Urinary bladder (tissue), 4 donors: ENCODE measurements at places on chromosomes 4 and X. TPM values are rescaled to one million over a fixed set of nuclear protein-coding genes. Genes with fewer than 3 reads are reported as not detected.

The ADGRG4 gene
- polyA plus RNA-seq = 0.09 TPM

The VSIG4 gene
- 110 TPM for polyA plus RNA-seq

The SPANXA2 gene
- polyA plus RNA-seq = not detected

- DNase-seq = no peak
Measured at GRCh38 chrX:18676470-18676869, 4.6 kb upstream of the RS1 start.

GRCh38 chr4:6204098-6204497 is 3.7 kb upstream of the JAKMIP1 start:
- no peak for DNase-seq

The SPANXN4 gene
- not detected for polyA plus RNA-seq

The ZNF275 gene
- 7.6 TPM for polyA plus RNA-seq

DNA sequence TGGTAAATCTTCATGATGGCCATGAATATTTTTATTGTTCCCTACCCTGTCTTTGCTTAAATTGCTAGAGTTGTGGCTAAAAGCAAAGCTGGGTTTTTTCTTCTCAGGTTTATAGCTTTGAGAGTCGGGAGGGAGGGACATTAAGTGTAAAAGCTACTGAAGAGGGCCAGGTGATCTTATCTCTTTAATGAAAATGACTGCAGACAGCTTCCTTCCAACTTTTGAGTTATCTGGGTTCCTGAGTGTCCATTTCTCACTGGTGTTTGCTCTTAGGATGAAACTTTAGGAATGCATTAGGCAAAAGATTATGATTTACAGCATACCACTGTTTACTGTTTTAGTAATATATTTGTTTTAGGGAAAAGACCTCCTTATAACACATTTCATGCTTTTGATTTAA is 187.7 kb downstream of the SHROOM3 start:
- no peak for DNase-seq

DNA sequence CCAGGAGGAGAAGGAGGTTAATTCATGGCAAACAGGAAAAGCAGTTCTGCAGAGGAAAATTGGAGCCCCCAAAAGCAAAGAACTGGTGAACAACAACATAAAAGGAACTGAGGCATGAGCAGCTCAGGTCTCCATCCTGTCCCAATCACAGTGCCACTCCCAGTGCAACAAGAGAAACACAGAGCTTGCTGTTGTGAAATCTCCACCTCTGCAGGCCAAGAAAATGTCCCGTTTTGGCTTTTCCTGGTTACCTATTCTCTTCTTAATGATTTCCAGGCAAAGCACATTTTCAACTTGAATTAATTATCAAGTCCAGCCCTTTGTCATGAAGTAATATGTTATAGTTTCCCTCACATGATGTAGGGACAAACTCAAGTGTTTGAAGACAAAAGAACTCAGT is 778 bp downstream of the C1QTNF7 start:
- no peak for DNase-seq

The SPATA18 gene
- polyA plus RNA-seq = 0.96 TPM

The SMIM43 gene
- 0.25 TPM for polyA plus RNA-seq

The XAGE1A gene
- not detected for polyA plus RNA-seq

- DNase-seq = no peak
Measured at GRCh38 chrX:109187473-109188168, 294.3 kb downstream of the GUCY2F start.

- DNase-seq = no peak
Measured at GRCh38 chr4:47444031-47444430, 19.5 kb downstream of the COMMD8 start.

The PAGE2 gene
- not detected for polyA plus RNA-seq

The UBQLN2 gene
- polyA plus RNA-seq = 28.5 TPM
